ENCODE measurements at places on chromosomes 7 and 10.

- no peak for DNase-seq
Measured at GRCh38 chr10:26574783-26575182, 122.7 kb upstream of the PDSS1 start.

GRCh38 chr10:13340068-13340467 lies 8.0 kb downstream of the SEPHS1 start:
- DNase-seq = no peak

DNA sequence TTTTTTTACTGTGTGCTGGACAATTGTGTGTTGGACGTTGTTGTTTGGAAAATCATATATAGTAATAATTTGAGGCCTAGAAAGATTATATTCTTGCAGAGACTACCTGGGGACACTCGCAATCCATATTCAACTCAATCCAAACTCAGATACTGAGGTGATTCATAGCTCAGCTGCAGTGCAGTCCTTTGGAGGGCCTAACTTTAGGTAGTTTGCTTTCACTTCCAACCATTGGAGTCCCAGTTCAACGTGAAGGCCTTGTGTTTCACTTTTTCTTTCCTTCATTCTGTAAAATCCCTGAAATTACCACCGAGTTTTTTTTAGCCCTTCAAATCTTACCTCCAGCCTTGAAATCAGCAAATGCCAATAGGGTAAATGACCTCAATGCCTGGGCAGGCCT lies 32.3 kb downstream of the ATRNL1 start:
- no peak for DNase-seq

DNA sequence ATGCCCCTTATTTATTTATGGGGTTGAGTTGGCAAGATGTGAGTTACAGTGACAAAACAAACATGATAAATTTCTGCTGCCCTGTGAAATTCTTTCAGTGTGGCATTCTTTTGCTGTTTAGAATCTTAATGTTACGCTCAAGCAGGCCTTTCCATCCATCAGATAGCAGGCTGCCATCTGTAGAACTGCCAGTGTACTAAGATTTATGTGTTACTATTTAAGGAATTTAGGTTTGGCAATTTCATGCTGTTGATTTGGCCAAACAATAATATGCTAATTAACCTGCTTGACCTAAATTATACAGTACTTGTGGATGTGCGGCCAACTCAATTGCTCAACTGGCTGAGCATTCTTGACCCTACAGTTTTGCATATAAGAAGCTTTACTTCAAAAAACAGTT lies 477.7 kb upstream of the TPK1 start:
- DNase-seq = no peak

GRCh38 chr7:94060752-94061151 lies 56.6 kb upstream of the BET1 start:
- DNase-seq = no peak

GRCh38 chr7:84021292-84021908 lies 173.2 kb downstream of the SEMA3A start:
- DNase-seq = no peak

- peak; percentile 77 for DNase-seq
Measured at GRCh38 chr10:77641788-77642397, 4.3 kb upstream of the KCNMA1 start.

- DNase-seq = no peak
Measured at GRCh38 chr7:54339073-54339472, 203.1 kb upstream of the VSTM2A start.

DNA sequence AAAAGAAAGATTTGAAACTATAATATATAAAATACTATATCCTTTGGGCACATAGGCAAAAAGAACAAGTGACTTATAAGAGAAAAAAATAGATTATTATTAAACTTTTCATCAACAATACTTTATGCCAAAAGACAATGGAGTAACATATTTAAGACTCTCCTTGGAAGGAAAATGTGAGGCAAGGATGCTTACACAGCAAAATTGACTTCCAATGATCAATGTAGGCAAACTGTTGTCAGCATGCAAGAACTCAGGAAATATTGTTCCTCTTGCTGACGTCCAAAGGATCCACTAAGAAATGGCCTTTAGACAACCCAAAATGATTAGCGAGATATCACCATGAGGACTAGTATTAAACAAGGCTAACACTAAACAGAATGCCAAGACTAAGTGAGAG lies 22.9 kb upstream of the LMOD2 start:
- no peak for DNase-seq

- DNase-seq = no peak
Measured at GRCh38 chr10:35540296-35541164, 64.6 kb upstream of the GJD4 start.

DNA sequence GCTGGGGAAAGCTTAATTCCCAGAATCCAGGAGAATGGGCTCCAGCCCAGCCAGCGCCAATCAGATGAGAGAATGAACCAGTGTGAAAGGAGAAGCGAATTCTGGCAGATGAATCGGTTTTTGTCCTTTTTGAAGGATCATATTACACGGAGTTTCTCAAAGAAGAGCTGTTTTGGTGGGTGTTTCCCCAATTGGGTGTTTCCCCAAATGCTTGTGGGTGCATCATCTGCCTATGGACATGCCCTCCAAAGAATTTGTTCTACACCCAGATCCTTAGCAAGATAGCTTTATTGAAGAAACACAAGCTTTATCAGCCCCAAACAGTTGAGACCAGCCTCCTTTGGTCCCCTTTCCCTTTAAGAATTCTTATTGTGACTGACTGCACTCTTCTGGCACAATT lies 186.5 kb upstream of the GPR26 start:
- no peak for DNase-seq

DNA sequence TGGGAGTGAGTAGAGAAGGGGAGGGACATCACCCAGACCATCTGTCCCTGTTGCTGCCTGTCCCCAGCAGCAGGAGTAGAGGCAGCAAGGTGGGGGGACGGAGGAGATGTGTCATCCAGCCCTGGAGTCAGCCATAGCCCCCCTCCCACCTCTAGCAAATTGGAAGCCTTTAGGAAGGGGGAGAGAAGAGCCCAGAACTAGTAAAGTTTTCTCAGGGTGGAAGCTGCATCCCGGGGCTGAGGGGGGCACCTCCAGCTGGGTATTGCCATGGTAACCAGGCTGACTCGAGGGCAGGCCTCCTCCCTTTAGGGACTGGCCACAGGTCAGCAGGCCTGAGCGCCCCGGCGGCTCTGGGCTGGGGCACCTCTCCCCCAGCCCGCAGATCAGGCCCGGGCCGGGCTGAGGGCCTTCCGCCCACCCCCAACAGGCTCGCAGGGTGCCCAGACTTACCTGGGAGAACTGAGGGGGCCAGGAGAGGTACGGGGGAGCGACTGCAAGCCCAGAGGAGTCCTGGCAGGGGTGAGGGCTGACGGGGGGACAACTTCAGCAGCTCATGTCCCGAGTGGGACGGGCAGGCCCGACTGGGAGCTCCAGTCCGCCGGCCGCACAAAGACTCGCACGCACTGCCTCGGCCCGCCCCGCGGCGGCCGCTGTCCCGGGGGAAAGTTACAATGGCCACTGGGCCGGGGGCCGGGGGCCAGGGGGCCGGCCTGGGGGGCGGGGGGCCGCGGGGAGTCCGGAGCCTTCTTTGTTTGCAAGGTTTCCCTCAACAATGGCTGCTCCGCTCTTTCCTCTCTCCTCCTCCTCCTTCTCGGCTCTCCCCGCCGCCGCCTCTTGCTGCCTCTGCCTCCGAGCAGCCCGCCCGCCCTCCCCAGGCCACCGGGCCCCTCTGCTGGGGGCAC lies 6.0 kb downstream of the LDB1 start:
- no peak for DNase-seq

DNA sequence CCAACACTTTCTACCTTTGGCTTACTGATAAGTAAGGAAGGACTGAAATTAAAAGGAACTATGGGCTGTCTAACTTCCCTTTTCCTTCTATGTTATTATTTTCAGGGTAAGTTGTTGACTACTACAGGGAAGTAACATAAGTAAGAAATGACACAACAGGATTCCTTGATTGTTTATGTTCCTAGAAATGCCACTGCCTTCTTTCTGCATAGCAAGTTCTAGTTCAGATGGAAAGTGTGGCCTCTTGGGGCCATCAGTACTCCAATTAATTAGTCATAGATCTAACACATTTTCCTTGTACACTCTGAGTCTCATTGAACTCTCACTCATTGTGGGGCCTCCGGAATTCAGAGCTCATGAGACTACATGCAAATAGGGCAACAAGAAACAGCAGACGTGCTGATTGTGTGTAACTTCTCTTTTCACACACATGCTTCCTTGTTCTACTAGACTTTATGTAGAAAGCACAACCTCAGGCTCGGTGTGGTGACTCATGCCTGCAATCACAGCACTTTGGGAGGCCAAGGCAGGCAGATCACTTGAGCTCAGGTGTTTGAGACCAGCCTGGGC lies 35.3 kb upstream of the HIBADH start:
- DNase-seq = no peak

- no peak for DNase-seq
Measured at GRCh38 chr10:64795847-64796246, 1274.6 kb downstream of the REEP3 start.

GRCh38 chr10:75712242-75712880 lies 280.9 kb downstream of the LRMDA start:
- no peak for DNase-seq
